ENCODE measurements at places on chromosomes 1 and 21.

DNA sequence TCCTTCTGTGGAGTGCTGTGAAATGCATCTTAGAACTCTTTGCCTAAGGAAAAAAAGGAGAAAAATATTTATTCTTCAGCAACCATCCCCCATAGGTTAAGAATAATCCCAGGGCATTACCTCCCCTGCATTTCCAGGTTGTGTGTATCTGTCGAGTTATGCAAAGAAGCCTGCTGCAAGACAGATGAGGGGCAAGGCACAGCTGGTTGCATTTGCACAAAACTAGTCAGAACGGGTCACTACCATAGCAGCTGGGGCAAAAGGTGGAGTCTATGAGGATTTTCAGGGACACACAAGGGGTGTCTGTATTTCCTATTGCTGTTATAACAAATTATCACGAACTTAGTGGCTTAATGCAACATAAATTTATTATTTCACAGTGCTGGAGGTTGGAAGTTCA is 443.4 kb upstream of the C1orf87 start:
- no peak for DNase-seq

DNA sequence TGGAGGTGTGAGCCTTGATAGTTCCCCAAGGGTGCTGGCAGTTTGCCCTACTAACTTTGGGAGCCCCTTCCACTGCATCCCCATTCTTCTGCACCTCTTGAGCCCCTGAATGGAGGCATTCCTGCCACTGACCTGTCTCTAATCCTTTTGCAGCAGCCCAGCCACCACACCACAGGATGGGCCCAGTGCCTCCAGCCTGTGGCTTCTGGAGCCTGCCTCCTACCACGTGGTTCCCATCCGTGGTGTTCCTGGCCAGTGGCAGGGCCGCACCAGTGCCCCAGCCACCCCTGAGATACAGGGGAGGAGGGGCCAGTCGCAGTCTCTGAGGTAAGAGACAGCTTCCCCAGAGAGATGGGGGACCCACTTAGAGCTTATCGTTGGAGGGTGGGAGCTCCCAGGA is 14.4 kb downstream of the INAVA start:
- DNase-seq, result no peak

- DNase-seq, result peak; percentile 6
Measured at GRCh38 chr1:152109231-152109997, 5.8 kb downstream of the TCHH start.

DNA sequence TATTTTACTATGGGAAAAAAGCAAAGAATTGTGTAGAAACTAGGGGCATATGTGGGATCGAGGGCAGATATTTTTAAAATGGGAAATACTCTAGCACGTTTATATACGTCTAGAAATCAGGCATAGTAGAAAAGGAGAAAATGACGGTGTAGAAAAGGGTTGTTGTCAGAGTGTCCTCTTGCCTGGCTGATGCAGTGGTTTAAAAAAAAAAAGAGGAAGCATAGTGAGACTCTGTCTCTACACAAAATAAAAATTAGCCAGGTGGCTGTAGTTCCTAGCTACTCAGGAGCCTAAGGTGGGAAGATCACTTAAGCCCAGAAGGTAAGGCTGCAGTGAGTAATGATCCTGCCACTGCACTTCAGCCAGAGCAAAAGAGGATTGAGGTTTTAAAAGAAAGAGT is 64.7 kb upstream of the LRRC7 start:
- no peak for DNase-seq

GRCh38 chr1:183588827-183589226 is 1.4 kb downstream of the NCF2 start:
- DNase-seq, result peak; percentile 72

Data from spinal cord (tissue), 10 donors.